ENCODE measurements at places on chromosomes 5 and 9.

DNA sequence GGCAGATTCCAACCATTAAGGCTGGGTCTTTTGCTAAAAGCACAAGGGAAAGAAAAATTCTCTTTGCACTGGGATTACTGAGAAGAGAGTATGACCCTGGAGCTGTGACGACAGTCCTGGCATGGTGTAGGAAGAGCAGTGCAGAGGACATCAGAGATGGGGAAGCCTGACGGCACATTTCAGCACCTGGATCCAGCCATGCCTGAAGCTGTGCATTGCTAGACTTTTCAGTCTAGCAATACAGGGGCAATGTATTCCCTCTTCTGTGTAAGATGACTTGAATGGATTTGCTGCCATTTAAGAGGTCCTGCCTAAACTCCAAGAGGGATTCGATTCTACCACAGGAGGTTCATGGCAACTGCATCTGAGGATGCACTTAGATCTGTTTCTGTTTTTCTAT is 12.3 kb upstream of the MRNIP start:
- no peak for DNase-seq

- no peak for DNase-seq
Measured at GRCh38 chr9:89350988-89351557, 32.8 kb downstream of the SECISBP2 start.

DNA sequence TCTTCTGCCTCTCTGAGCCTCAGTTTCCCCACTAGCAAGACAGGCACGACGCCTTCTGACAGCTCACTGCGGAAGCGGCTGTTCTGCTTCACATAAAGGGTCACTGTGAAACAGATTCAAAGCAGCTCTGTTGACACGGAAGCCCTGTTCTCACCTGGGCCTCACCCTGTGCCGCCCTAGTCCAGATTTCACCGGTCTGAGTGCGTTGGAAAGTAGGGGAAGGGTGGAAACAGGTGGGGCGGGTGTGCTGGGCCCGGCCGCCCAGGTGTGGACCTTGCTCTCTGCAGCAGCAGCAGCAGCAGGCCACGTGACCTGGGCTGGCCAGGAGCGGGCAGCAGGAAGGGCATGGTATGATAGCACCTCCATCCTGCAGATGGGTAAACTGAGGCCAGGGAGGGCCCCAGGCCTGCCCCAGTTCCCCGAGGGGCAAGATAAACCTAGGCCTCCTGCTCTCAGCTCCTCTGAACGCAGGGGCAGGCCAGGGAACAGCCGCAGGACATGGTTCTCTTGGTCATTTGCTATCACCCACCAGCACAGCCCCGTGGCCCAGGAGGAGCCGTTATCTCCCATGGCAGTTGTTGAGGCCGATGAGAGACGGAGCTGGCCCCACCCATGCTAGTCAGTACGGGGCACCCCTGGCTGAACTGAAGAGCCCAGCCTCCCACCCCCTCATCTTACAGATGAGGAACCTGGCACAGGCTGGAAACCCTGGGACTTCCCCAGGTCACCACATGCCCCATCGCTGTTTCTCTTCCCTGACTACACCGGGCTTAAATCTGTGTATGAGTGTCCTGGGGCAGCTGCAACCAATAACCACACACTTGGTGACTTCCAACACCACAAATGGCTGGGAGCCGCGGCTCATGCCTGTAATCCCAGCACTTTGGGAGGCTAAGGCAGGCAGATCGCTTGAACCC is 12.1 kb downstream of the PTGES2 start:
- DNase-seq: no peak

GRCh38 chr9:114315723-114316363 is 7.1 kb upstream of the ORM1 start:
- DNase-seq: peak; percentile 44

GRCh38 chr5:164336906-164337305 is 831.5 kb downstream of the MAT2B start:
- DNase-seq: no peak

- DNase-seq: no peak
Measured at GRCh38 chr9:99516657-99517049, 294.6 kb downstream of the SEC61B start.

GRCh38 chr5:151880324-151880723 is 44.3 kb downstream of the GLRA1 start:
- no peak for DNase-seq

- DNase-seq: no peak
Measured at GRCh38 chr5:121660142-121660541, 191.5 kb upstream of the FTMT start.

DNA sequence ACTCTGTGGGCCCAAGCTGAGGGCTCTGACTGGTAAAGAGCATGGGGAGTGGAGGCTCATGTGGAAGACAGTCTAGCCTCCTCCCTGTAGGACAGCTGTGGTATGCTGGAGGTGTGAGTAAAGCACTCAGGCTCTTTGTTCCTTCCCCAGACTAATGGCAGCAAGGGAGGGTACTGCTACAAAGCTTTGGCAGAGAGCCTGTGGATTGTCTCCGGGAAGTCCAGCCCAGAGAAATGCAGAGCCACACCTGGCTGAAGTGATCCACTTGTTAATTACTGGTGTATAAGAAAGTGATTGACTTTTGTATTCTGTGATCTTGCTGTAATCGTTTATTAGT is 161.7 kb downstream of the OXCT1 start:
- DNase-seq: no peak

GRCh38 chr5:72477644-72478043 is 29.6 kb downstream of the ZNF366 start:
- no peak for DNase-seq

DNA sequence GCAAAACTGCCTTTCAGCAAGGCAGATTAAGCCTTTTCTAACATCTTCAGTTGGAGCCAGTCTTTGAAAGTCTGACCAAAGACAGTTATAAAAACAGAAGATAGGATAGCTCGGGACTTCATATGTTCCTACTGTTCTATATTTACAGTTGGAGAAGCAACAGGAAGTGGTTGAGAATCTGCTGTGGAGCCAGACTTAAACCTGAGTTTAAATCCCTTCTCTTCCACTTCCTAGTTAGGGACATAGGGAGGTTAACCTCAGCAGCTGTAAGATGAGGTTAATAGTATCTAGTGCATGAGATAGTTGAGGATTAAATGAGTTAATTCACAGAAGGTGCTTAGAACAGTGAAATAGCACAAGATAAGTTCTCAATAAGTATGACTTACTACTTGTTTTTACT is 84.5 kb upstream of the FREM1 start:
- peak; percentile 36 for DNase-seq

DNA sequence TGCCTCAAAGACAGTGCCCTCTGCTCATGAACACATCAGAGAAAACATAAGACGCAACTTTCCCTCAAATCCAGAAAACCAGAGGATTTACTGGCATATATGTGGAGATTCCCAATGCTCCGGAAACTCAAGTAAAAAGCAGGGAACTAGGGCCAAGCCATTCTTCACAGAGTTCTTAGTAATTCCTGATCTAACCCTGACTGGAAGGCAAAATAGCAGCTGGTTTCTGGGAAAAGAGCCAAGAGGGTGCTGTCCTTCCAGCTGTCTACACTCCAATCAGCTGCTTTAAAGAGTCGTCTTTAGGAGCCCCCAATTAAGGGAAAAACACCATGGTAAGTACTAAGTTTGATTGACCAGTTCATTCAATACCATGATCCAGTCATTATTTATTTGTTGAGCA is 49.6 kb downstream of the GNA14 start:
- no peak for DNase-seq

DNA sequence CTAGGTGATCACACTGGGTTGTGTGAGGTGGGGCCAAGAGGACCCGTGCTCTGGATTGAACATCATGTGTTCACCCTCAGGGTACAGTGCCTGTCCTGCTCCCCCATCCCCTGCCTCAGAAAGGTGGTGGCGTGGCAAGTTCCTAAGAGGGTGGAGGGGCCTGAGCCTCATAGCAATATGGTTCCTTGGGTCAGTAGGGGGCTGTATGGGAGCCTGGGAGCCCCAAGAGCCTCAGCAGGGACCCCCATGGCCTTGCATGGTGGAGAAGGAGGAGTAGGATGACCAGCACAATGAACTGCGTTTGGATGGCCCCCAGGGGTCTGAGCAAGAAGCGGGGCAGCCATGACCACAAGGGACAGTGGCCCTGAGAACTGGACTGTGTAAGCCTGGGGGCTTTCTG is 89.6 kb upstream of the SHB start:
- DNase-seq: no peak

DNA sequence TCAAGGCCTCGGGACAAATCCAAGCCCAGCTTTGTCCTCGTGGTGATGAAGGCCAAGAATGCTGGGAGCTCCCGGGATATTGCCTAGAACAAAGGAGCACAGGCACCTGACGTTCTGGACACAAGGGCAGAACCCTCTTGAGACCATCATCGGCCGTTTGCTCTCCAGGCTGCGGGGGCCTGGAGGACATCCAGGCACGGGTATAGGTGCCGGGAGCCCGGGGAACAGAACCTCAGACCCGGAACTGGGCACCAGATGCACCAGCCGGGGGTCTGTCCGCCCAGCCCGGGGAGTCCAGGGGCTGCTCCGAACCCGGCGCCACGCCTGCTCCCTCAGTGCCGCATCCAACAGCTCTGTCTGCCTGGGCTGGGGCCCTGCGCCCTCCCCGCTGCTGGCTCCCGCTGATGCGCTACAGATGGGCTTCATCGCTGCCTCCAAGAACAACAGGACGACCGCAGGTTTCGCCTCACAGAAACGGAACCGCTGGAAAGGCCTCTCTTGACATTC is 88.0 kb downstream of the ADAMTS2 start:
- no peak for DNase-seq

- peak; percentile 72 for DNase-seq
Measured at GRCh38 chr9:33263131-33264002, 1.1 kb downstream of the BAG1 start.

DNA sequence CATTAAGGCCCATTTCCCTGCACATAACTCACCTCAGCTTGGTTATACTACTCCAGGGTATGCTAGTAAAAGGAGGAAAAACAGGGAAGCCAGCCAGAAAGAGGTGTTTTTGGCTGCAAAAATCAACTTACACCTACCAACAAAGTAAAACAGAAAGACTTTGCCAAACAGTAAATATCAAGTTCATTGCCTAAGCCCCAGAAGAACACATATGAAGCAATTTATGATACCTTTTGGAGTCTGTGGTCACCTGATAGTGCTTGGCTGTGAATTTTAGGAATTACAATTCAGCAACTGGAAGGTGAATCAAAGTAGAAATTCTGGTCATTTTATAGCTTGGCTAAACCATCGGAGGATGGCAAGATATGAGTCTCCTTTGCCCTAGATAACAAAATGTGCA is 463.7 kb upstream of the CLINT1 start:
- no peak for DNase-seq

DNA sequence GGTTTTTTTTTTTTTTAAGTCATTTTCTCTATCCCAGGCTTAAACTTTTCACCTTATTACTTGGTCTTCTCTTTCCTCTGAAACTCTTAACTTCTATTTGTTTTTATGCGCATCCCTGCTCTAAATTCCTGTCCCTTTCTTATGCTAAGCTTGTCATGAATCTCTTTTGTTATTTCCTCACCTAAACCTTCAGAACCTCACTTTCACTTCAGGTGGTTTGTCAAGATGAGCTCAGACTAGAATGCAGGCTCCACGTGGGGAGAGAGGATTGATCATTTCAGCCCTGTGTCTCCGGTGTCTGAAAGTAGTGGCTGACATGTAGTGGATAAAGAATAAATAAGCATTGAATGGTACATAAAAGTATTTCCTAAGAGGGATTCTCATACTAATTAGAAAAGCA is 63.6 kb downstream of the ANXA1 start:
- no peak for DNase-seq

DNA sequence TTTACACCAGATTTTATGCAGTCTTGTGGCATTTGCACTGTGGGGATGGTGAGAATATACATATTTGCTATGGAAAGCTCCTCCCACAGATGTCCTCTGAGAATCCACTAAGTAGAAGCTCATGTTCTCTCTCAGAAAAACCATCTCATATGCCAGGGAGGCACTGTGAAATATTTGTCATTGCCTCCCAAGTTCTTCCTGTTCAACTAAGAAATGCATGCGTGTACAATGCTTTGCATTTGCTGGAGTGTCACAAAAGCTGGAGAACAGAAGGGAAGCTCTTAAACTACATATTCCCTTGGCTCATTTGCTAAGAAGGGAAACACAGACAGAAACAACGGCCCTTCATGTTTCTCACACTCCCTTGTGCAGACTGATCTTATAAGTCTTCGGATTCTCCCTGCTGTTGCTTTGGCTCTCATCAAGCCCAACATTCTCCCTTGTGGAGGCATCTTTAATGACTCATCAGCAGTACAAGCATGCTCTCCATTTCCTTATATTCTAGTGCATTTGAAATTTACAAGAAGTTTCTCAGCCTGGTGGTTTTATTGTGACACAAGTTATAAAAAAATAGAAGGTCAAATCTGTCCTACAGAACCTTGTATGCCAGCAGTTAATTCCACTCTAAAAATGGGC is 220.6 kb downstream of the TRIM36 start:
- DNase-seq: peak; percentile 38

GRCh38 chr5:26691486-26691885 is 346.9 kb downstream of the CDH9 start:
- DNase-seq: no peak

- peak; percentile 84 for DNase-seq
Measured at GRCh38 chr9:129712634-129713401, 40.0 kb downstream of the PTGES start.

- no peak for DNase-seq
Measured at GRCh38 chr5:142982821-142983200, 212.6 kb downstream of the ARHGAP26 start.

- no peak for DNase-seq
Measured at GRCh38 chr9:116278326-116278725, 124.7 kb downstream of the PAPPA start.

- DNase-seq: no peak
Measured at GRCh38 chr5:111262153-111262552, 38.0 kb downstream of the CAMK4 start.

- DNase-seq: peak; percentile 11
Measured at GRCh38 chr5:128669803-128670202, 131.8 kb upstream of the FBN2 start.

DNA sequence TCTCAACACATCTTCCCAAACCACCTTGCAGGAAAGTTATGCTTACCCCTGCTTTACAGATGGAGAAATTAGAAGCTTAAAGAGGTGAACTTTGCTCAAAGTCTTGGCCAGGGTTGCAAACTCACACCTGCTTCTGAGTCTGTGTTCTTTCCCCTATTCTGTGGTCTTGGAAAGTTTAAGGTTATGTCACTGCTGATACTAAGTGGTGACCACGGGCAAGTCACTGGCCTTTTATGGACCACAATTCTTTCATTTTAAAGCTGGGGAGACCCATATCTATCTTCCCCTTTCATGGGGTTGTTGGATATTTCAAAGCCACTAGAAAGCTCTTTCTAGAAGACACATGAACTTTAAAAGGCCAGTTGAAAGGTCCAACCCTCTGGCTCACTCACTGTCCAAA is 95.4 kb upstream of the KLF4 start:
- DNase-seq: no peak
